ENCODE measurements at places on chromosomes 3 and 15.

DNA sequence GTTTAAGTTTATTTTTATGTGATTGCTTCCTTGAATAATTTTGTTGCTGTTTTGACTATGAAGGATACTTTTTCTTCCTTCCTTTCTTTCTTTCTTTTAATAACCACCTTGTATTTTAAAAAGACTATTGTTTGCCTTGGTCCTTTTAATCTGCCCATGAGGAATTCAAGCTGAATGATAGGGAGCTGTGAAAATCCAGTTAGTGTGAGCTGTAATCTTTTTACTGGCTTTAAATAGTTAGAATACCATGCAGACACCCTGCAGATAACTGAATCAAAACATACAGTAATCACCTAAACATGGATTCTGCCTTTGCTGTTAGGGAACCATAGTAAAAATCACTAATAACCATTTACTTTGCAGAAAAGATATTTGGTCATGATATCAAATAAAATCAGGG, 110.7 kb downstream of the RSRC1 start:
- DNase-seq: no peak

DNA sequence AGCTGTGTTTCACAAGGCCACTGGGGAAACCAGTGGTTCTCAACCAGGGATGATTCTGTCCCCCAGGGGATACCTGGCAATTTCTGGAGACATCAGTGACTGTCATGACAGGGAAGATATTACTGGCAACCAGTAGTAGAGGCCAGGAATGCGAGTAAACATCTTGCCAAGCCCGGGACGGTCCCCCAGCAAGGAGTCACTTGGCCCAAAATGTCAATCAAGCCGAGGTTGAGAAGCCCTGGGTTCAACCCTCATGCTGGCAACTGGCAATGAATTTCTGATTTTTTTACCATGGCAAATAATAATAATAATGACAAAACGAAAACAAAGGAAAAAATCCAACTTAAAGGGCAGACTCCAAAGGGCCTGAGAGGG, 65.5 kb upstream of the RPL32 start:
- DNase-seq: no peak

DNA sequence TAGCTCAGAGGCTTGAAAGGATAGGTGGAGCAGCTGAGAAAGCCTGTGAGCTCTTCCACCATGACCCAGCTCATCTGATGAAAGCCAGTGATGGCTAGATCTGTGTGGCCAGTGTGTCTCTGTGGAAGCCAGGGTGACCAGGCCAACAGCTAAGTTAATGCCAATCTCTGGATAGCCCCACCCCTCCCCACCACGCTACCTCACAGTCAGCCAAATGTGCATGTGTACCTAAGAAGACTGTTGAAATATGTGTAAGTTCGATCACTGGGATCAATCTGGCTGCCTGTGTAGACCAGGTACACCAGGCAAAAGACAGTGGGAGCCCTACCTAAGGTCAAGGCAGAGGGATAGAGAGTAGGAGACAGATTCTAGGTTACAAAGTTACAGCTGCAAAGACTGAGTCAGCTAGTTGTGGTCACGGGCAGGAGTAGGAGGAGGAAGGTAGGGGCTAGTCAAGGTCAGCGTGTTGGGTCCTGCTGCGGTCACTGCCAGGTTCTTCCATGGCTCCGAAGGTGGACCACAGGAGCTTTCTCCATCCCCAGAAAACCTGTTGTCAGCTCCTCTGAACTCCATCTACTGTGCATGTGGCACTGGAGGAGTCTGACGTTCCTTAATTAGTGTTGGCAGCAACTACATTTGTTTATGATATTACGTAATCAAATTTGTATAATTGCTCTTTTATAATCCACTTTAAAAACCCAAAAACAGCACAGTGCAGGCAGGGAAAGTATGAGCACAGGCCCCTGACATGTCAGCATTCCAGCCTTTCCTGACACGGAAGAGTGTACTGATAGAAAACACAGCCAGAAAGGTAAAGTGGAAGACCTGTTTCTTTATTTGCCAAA, 318.0 kb downstream of the CLSTN2 start:
- DNase-seq: no peak

DNA sequence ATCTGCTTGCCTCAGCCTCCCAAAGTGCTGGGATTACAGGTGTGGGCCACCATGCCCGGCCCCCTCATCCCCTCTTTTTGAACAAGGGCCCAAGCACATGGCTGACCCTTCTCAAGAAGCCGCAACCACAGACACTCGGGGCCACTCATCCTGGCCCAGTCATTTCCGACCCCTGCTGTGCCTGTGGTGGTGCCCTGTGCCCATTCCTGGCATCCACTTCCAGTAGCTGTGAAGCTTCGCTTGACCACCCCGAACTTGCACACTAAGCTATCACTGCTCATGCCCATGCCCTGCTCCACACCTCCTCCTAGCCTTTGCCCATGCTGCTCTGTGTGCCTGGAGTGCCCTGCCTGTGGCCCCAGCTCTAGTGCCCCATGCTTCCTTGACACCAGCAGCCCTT, 8.3 kb downstream of the TMEM44 start:
- DNase-seq: no peak

DNA sequence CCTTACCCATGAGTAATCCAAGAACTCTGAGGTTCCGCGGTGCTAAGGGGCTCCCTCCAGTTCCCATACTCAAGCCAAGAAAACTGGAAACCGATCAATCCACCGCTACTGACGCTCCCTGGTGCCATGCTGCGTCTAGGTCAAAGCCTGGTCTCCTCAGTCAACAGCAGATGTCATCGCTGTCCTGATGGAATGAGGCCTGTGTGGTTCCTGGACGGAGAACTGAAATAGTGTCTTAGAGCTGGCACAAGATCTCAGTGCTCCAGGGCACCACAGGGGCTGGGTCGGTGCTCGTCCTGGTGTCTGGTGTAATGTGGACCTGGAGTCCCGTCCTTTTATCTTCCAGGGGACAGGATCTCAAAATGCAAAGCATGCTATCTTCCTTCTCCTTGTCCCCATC, 373.9 kb upstream of the CFAP20DC start:
- DNase-seq: no peak

Data from stimulated activated CD4-positive, alpha-beta T cell treated with anti-CD3 and anti-CD28 coated beads, Interleukin-1b, Interleukin-23, amount 100 ng/mL, for 4 hours (primary cell).